ENCODE measurements at places on chromosomes 6 and 20.
A peak's percentile ranks its signal among the peaks of the same experiment; 100 is the strongest.

GRCh38 chr6:106692819-106693208 lies 63.4 kb downstream of the QRSL1 start:
- DNase-seq, result no peak

- DNase-seq, result no peak
Measured at GRCh38 chr6:155303361-155303870, 10.9 kb downstream of the TFB1M start.

DNA sequence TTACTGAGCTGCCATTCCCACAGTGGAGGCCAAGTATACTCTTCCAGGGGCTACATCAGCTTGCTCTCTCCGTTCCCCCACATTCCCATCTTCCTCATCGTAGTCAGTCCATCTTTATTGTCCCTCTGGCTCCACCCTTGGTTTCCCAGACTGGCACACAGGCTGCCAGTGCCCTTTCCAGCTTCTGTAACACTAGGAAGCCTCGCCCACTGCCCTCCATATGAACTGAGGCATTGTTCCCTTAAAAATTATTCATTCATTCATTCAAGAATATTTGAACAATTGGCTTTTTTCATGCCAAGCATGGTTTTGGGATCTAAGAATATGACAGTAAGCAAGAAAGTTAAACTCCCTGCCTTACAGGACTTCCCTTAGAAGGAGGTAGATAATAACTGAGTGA lies 14.3 kb downstream of the ROS1 start:
- DNase-seq, result no peak

GRCh38 chr6:40810171-40810570 lies 223.0 kb upstream of the LRFN2 start:
- peak; percentile 41 for DNase-seq

DNA sequence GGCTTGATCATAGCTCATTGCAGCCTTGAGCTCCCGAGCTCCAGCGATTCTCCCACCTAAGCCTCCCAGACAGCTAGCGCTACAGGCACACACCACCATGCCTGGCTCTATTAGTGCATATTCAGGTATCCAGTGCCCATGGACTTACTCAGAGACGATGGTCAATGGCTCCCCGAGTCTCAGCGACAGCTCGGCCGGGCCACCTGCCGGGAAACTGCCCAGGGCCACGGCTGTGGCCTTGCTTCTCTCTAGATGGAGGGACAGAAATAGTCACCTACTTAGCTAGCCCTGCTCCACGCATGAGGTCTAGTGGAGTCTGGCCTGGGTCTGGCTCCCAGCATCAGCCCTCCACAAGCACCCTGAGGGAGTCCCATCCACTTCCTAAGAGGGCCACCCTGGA lies 11.7 kb downstream of the SLA2 start:
- no peak for DNase-seq
